ENCODE measurements at places on chromosomes 3 and 15.
A peak's percentile ranks its signal among the peaks of the same experiment; 100 is the strongest.

DNA sequence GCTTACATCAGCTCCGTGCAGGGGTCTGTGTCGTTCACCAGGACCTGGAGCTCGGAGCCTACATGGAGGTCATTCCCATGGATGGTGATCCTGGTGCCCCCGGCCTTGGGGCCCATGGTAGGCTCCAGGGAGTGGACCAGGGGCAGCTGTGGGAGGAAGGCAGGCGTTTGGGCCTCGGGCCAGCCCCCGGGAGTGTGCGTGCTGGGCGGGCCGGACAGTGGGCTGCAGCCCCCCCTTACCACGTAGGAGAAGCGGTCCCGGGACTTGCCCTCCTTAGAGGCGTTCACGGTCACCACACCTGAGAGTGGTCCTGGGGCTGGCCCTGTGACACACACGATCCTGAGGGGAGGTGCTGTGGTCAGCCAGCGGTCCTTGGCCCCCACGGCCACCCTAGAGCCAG is 29.6 kb downstream of the H1-8 start:
- DNase-seq = no peak

DNA sequence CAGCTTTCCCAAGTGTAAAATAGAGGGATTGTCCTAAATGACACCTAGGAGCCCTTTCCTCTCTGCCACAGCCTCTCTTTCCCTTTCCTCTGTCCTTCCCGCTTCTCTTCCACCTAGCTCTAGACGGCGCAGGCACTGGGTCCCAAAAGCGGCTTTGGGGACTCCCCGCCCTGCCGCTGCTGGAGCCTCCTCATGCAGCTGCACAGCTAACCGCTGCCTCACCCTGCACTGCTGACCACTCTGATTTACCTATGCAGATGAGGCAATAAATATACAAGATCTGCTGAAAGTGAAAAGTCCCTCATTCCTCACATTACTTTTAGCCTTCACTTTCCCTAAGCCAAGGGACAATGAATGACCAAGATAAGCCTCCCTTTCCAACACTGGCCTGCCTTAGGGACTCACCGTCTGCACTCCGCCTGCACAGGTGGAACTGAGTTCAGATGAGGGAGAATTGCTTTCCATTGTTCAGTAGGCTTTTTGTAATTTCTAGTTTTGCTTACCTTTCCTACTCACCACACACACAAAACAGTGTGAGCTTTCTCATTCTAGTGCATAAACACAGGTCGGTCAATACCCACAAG is 197.5 kb upstream of the BCL6 start:
- no peak for DNase-seq

DNA sequence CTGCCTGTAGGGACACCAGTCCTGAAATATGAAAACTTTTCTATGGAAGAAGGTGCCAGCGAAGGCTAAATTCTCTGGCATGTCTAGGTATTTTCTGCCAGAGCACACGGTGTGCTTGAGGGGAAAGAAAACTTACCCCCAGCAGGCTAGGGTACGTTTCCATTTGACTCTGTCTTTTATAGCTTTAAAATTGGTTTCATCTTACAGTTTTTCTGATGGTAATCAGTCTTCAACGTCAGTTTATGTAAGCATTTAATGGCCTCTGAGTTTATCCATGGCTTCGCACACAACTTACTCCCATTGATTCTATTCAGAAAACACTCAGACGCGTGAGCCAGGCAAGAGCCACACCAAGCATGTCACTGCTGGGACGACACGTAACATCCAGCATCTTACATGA is 249.7 kb downstream of the ADAMTS17 start:
- no peak for DNase-seq

DNA sequence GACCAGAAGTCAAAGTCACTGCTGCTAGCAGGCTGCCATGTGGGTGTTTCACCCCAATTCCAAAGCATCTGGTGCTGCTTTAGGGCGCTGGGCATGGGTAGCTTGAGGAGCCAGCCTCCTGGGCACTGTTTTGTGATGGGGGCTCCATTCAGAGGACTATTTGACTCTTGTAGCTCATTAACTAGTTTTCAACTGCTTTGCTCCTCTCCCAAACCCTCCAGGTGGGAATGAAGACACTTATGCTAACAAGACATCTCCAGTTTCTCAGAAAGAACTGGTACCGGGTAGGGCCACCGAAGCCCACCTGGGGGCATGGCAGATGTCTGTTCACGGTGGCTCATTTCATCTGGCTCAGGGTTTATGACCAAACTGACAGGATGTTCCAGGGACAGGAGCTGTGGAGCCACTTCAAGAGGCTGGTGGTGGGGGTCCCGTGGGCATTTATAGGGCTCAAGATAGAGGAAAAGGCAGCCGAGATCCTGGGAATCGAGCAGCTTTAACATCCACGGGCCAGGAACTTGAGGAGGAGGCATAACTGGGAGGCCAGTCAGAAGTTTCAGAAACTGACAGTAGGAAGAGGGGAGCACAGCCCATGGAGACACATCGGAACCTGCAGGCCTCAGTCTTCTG is 17.7 kb downstream of the AMOTL2 start:
- no peak for DNase-seq

DNA sequence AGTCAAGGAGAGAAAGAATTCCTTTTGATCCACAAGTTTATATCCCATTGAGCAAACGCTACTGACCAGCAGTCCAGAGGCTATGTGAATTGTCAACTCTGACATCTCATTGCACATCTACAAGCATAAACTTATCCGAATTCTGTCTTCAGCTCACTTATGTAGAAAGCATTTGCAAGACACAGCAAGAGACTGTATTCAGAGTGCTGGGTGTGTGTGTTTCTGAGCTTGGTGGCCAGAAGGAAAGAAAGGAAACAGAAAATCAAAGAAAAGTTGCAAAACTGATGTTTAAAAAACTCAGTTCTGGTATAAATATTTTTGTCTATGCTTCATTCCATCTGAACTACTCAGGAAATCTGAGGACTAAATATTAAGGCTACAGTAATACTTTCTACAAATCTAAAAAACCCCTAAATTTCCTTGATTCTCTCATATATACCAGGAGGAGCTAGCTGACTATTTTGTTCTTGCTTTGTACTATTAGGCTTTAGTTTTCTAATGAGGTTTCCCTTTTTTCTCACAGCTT is 45.5 kb downstream of the LSAMP start:
- DNase-seq = no peak

- peak; percentile 57 for DNase-seq
Measured at GRCh38 chr3:12984023-12984823, 89.0 kb downstream of the IQSEC1 start.

GRCh38 chr3:16254916-16255315 is 9.8 kb downstream of the DPH3 start:
- DNase-seq = no peak

- DNase-seq = no peak
Measured at GRCh38 chr3:172089250-172089649, 49.9 kb downstream of the FNDC3B start.

GRCh38 chr3:190579514-190580137 is 65.7 kb downstream of the IL1RAP start:
- DNase-seq = no peak

DNA sequence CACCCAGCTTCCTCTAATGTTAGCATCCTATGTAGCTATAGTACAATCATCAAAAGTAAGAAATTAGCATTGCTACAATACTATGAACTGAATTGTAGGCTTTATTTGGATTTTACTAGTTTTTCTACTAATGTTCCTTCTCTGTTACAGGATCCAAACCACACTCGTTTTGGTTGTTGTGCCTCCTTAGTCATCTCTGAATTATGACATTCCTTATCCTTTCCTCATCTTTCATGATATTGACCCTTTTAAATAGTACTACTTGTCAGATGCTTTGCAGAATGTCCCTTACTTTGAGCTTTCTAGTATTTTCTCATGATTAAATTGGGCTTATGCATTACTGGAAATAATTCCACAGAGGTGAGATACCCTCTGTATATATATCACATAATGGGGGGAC is 265.4 kb downstream of the VPS13C start:
- no peak for DNase-seq

DNA sequence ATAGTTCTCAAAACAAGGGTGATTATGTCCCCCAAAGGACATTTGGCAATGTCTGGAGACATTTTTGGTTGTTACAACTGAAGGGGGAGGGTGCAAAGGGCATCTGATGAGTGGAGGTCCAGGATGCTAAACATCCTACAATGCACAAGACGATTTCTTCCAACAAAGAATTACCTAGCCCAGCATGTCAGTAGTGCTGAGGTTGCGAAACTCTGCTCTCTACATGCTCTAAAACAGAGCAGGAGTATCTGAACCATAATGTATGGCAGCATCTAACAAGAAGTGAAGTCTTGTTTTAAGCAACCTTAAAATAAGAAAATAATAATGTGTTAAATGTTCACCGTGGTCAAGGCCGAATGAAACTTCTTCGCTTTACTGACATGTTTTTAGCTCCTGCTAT is 7.0 kb downstream of the GYG1 start:
- DNase-seq = no peak

- DNase-seq = peak; percentile 79
Measured at GRCh38 chr3:46098319-46098761, 71.1 kb upstream of the XCR1 start.

DNA sequence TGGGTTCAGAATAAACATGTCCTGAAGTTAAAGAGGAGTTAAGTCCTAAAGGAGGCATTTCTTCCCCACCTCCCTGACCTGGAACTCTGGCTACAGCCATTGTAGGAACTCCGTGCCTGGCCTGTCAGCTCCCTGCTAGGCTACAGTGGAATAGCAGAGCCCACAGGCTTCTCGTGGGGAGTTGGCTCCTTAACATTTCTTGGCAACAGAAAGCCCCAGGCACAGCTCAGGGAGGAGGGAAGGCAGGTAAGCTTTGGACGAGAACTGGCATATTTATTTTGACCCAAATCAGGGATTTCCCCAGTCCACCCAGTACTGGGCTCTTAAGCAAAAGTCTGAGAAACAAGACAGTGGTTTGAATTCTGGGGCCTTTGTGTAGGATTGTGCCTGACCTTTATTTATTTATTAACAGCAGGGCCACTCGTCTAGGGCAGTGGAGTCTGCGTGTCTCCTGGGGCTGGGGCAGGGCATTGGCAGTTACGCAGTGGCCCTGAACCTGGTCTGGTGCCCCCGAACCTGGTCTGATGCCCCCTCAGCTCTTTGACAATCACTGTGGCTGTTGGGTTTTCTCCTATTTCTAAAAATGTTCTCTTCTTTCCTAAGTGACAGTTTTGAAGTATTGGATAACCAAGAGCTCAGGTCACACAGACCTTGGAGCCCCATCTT is 7.9 kb upstream of the ISG20 start:
- DNase-seq = no peak

GRCh38 chr15:85401108-85401774 is 20.8 kb downstream of the AKAP13 start:
- DNase-seq = no peak

GRCh38 chr3:4950948-4951347 is 28.3 kb upstream of the BHLHE40 start:
- no peak for DNase-seq

GRCh38 chr15:101189409-101190091 is 62.3 kb downstream of the CHSY1 start:
- DNase-seq = no peak

GRCh38 chr3:50971487-50971924 is 296.8 kb downstream of the DOCK3 start:
- peak; percentile 63 for DNase-seq

DNA sequence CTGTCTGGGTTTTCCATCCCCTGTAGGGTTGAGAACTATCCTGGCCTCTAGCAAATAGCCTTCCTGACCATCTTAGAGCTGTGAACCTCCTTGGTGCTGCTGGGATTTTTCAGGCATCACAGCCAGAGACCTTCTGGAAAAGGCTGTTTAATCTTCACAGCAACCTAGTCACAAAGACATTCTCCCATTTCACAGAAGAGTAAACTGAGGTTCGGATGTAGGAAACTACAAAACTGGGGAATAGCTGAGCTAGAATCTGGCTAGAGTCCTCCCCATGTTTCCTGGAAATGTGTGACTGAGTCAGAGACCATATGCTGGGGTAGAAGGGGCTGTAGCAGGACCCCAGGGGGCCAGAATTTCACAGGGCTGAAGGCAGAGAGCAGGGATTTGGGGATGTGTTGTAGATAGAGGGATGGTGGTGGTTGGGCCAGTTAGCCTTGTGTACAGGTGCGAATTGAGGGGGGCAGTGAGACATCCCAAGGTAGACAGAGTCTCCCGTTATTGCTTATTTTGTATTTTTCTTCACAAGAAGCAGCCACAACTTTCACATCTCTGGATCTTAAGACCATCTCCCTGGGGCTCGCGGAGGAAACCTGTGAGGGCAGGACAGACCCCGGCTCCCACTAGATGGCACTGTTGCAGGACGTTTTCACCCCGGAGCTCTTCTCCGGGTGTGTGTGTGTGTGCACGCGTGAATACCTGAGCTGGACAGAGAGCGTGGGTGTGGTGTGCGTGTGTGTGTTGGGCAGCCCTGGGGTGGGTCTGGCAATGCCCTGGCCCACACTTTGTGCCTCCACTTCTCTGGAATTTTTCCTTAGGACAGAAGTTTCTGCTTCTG is 66.9 kb upstream of the PRR23C start:
- DNase-seq = peak; percentile 46

DNA sequence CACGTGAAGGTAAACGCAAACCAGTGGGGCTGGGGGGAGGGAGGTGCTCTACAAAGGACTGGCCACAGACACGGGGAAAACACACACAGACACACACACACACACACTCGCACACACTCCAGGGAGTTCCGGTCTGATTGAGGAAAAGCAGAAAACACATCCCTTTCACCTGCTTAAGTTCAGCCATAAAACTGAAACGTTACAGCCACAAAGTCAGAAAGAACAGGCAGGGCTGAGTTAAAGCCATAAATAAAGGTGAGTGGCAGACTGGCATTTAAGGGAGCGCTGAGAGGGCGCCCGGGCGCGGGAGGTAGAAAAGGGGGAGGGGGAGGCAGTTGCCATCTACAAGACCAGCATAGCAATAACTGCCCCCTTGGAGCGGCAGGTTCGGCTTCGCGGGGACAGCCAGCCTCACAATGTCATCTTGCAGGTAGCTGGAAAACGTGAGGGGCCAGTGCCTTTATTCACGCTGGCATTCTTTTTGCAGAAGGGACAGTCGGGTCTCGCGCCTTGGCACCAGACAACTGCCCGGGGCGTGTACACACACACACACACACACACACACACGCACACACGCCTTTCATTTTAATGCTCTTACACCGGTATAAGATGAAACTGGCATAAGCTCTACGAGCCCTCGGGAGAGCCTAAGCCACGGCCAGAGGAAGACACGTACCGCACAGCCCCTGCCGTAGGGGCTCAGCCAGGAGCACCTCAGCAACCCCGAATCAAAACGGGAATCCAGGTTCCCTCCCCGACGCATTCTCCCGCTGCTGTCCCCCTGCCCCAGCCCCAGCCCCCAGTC is 866 bp downstream of the TNIK start:
- peak; percentile 60 for DNase-seq

GRCh38 chr3:197541756-197542539 is 13.8 kb downstream of the BDH1 start:
- DNase-seq = no peak

GRCh38 chr15:82934100-82934880 is 18.2 kb downstream of the HOMER2 start:
- DNase-seq = no peak

DNA sequence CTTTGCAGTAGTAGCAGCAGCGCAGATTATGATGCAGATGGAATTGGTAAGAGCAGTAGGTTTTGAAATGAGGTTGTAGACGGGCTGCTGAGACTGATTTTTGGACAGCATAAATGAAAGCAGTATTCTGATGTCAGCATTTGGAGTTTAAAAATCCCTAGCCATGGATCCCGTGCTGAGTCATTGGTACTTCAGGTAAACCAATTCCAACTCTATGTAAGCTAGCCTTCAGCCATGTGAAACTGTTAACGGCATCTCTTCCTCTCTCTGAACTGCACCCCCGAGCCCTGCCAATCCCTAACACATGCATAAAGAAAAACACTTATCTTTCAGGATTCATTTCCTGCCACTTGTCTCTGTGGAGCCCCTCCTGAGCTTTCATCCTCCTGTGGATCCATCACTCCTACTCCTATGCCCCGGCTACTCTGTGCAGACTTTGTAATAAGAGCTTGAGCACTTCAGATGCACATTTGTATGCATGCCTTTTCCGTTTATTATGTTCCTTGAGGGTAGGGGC is 119.0 kb downstream of the AKAP13 start:
- DNase-seq = peak; percentile 41

Measured in renal cortical epithelial cell (primary cell).